ENCODE measurements at places on chromosomes 7 and 10.

GRCh38 chr10:124180947-124181549 lies 87.7 kb upstream of the CHST15 start:
- DNase-seq = no peak
- H3K27me3 ChIP-seq = no peaks in the 10 kb centered on the region
- no peaks in the 10 kb centered on the region for H3K4me1 ChIP-seq
- no peak overlapping the region for H3K27ac ChIP-seq
- H3K36me3 ChIP-seq = no peaks in the 10 kb centered on the region

- no peaks in the 10 kb centered on the region for H3K36me3 ChIP-seq
- no peak overlapping the region for H3K27ac ChIP-seq
- no peak for DNase-seq
- H3K4me3 ChIP-seq = no peak overlapping the region
- H3K4me1 ChIP-seq = no peaks in the 10 kb centered on the region
These were observed 81.6 kb upstream of the ARMC3 start for GRCh38 chr10:22846294-22846693.

GRCh38 chr7:150580638-150581394 lies 13.6 kb downstream of the GIMAP4 start:
- no peak overlapping the region for H3K27ac ChIP-seq
- H3K4me1 ChIP-seq = no peaks in the 10 kb centered on the region
- no peaks in the 10 kb centered on the region for H3K27me3 ChIP-seq
- no peak for DNase-seq

DNA sequence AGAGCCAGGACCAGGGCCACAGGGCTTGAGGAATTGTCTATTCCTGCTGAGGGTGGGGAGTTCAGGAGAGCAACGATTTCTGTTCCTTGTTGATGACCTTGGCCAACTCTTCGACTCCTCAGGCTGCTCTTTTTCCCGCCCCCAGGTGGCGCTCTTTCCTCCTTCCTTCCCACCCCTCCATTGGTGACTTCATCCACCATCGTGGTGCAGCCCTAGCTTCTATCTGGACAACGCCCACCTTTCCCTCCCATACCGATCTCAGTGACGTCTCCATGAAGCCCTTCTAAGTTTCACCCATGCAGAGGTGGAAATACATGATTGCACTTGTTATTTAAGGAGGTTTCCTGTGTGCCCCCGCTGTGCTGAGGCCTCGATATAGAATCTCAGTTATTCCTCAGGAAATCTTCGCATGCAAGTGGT lies 22.1 kb upstream of the CARD11 start:
- no peak overlapping the region for H3K27ac ChIP-seq
- no peaks in the 10 kb centered on the region for H3K27me3 ChIP-seq
- peak; percentile 71 for DNase-seq
- no peak overlapping the region for H3K4me3 ChIP-seq

DNA sequence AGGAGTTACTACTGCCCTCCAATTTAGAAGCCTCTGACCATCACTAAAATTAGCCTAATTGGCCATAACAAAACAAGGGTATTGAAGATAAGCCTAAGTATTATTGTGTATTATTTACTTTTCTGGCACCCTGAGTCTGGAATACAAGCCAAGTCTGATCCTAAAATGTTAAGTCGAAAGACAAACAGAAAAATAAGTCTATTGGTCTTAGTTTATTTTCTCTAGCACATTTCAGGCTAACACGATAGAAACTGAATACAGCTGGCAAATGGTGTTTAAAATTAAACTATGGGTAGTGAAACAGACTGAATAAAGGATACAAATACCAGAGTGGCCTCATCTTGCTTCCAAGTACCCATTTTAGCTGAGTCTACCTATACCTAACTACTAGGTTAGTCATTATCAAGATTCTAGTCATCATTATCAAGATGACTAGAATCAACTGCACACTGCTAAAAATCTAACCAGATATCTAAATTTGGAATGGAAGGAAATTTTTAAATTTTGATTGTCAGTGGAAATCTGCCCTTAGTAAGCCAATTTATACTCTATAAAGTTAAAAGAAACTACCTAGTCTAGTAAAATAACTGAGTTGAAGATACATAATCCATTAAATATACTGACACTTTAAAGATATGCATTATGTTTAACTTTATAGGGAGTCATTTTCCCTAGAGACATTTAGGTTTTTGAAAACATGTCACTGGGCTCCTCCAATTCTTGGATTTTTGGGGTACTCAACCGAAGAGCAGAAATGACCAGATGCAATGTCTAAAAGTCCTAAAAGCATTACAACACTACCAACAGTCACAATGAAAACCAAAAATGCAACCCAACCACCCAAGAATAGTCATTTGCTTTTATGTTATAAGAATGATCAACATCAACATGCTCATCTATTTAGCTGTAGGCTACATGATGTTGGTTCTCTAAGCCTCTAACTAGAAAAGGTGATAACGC lies 80.9 kb downstream of the NT5C2 start:
- no peak overlapping the region for H3K4me3 ChIP-seq
- DNase-seq = no peak
- peak overlapping the region; percentile 32 for H3K27ac ChIP-seq

DNA sequence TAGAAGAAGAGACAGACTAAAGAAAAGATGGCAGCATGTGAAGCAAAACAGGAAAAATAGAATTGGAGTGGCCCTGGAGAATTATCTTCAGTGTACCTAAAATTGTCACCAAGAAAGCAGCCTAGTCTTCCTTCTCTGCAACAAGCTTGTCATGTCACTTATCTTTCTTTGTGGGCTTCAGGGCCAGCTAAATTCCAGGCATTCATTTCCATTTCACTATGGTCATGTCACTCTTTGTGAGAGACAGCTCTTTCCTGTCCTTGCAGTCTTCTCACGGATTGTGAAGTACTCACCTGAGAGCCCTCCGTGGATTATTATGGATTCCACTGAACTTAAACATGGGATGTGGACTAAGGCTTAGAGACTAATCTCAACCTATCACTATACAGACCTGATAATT lies 9.0 kb upstream of the HKDC1 start:
- no peak overlapping the region for H3K4me3 ChIP-seq
- no peaks in the 10 kb centered on the region for H3K27me3 ChIP-seq
- no peak for DNase-seq
- H3K36me3 ChIP-seq = no peaks in the 10 kb centered on the region

- H3K27ac ChIP-seq = no peak overlapping the region
- no peaks in the 10 kb centered on the region for H3K36me3 ChIP-seq
- DNase-seq = no peak
- H3K4me3 ChIP-seq = no peak overlapping the region
- H3K27me3 ChIP-seq = no peaks in the 10 kb centered on the region
These were observed 197.1 kb downstream of the DOCK4 start for GRCh38 chr7:112009081-112009480.

GRCh38 chr10:28627102-28627501 lies 50.2 kb upstream of the BAMBI start:
- peaks cover under 1% of the 10 kb centered on the region for H3K36me3 ChIP-seq
- no peaks in the 10 kb centered on the region for H3K27me3 ChIP-seq
- H3K4me1 ChIP-seq = no peaks in the 10 kb centered on the region
- no peak for DNase-seq

DNA sequence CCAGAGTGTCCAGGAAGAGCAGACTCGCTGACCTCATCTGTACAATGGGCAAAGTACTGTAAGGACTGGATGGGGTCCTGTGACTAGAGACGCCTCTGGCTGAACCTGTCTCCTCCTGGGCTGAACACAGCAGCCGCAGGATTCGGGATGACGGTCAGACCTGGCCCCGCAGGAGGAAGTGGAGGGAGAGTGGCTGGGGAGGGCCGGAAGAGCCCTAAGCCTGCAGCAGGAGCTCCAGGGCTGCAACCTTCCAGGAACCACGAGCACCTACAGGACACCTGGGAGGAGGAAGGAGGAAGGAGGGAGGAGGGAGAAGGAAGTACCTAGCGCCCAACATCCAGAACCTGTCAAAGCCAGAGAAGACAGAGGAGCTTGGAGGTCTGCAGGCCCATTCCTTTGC lies 30.3 kb downstream of the TNRC18 start:
- H3K4me1 ChIP-seq = no peaks in the 10 kb centered on the region
- H3K27ac ChIP-seq = no peak overlapping the region
- H3K36me3 ChIP-seq = no peaks in the 10 kb centered on the region

DNA sequence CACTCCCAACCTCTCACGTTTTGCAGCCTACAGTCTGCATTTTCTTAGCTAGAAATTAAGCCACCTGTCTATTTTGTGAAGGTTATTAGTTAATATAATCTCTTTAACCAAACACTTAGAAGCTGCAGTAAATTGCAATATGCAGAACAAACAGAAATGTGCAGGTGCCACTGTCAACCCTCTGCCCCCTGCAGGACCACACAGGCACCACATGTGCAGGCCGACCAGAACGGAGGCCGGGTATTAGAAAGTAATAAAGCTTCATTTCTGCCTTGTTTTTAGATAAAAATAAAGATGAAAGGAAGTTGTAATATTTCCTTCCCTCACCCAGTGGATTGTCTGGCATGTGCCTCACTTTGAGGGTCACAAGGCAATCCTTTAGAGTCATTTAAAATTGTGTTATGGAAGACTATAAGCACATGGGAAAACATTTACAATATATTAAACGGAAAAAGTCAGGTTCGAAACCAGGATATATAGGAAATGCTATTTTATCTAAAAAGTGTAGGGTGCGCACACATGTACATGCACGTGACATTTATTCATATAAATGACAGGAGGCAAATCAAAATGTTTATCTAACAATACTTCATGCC lies 158.2 kb downstream of the ARHGAP12 start:
- no peaks in the 10 kb centered on the region for H3K27me3 ChIP-seq
- peak; percentile 57 for DNase-seq
- H3K27ac ChIP-seq = no peak overlapping the region
- no peak overlapping the region for H3K4me3 ChIP-seq
- H3K4me1 ChIP-seq = no peaks in the 10 kb centered on the region

GRCh38 chr10:102729029-102730026 lies 14.4 kb upstream of the WBP1L start:
- H3K4me1 ChIP-seq = no peaks in the 10 kb centered on the region
- H3K36me3 ChIP-seq = no peaks in the 10 kb centered on the region
- no peak overlapping the region for H3K4me3 ChIP-seq

DNA sequence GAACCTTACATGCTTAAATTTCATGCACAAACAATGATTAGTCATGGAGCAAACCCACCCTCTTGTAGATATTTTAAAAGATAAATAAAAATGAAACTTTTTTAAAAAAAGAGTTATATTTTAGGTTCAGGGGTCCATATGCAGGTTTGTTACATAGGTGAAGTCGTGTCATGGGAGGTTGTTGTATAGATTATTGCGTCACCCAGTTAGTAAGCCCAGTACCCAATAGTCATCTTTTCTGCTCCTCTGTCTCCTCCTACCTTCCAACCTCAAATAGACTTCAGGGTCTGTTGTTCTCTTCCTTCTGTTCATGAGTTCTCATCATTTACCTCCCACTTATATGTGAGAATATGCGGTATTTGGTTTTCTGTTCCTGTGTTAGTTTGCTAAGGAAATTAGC lies 486.6 kb downstream of the PCDH15 start:
- no peaks in the 10 kb centered on the region for H3K4me1 ChIP-seq
- no peaks in the 10 kb centered on the region for H3K27me3 ChIP-seq
- no peaks in the 10 kb centered on the region for H3K36me3 ChIP-seq
- no peak overlapping the region for H3K4me3 ChIP-seq

DNA sequence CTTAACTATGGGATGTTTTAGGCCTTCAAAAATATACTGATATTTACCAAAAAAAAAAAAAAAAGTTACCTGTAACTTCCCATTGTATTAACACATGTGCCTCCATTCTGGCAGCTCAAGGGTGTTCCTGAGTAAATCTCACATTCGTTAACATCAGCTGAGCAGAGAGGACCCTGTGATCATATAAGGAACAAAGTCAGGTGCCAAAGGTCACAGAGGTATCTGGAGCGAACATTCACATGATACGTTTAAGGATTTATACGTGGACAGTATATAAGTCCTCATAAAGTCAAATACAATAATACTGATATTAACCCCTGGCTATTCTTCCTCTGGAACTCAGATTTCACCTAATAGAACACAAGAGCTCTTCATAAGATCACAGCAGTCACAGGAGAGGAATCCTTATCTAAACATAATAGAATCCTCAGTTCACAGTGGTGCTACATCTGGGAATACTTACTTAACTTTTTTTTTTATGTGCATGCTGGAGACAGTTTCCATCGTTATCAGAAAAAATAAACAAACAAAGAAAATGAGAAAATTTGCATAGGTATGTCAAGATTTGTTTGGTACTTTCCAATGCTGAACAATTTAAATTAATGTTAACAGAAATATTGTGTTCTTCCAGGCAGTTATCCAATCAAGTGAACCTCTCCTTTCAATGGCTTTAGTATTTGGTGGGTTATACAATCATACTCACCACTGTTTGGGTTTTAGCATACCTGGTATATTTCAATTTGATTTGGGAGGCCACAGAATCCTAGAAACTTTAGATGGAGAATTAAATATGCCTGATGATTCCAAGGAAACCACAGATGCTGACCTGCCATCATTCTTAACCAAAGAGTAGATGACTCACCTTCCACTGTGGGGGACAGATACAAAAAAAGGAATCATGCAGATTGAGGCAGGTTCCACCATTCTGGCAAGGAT lies 6.6 kb downstream of the CUBN start:
- no peaks in the 10 kb centered on the region for H3K4me1 ChIP-seq
- no peak overlapping the region for H3K27ac ChIP-seq
- no peaks in the 10 kb centered on the region for H3K36me3 ChIP-seq
- no peaks in the 10 kb centered on the region for H3K27me3 ChIP-seq

GRCh38 chr10:8435186-8436055 lies 380.9 kb downstream of the GATA3 start:
- H3K27ac ChIP-seq = no peak overlapping the region
- H3K27me3 ChIP-seq = no peaks in the 10 kb centered on the region
- no peaks in the 10 kb centered on the region for H3K4me1 ChIP-seq

DNA sequence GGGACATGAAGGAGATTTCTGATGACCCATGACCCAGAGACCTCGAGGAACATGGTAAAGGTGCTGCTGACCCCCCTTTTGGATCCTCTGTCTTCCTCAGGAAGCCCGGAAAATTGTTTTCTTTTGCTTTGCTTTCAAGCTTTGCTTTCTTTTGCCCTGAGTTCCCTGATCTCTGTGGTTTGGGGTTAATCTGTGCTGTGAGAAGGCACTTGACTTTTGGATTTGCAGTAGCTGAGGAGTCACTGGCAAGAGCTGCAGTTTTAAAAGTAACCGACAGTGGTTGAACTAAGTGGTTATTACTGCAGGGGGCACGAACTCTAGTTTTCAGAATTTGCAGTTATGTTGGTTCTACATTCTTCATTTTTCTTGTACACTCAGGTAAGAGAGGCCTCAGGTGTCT lies 53.0 kb downstream of the PDZD8 start:
- DNase-seq = no peak
- no peak overlapping the region for H3K27ac ChIP-seq
- no peaks in the 10 kb centered on the region for H3K36me3 ChIP-seq
- no peak overlapping the region for H3K4me3 ChIP-seq
- no peaks in the 10 kb centered on the region for H3K4me1 ChIP-seq
- H3K27me3 ChIP-seq = no peaks in the 10 kb centered on the region

DNA sequence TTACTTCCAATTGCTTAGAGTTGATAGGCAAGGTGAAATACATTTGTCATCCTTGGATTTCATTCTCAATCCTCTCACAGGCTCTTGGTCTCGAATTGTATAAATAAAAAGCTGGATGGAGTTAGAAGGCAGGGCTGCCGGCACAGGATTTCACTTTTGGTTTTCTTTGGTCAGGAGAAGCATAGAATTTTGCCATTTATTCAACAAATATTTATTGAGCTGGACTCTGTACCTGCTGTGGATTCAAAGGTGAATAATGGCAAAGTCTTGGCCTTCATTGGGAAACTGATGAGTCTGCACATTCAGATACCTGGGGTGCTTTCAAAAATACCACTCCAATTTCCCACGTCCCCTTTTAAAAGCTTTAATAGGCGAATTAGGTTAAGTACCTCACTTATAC lies 49.7 kb downstream of the PDK4 start:
- H3K27ac ChIP-seq = peak overlapping the region; percentile 25
- no peaks in the 10 kb centered on the region for H3K4me1 ChIP-seq
- DNase-seq = no peak
- no peaks in the 10 kb centered on the region for H3K27me3 ChIP-seq
